Naive thymus-derived CD8-positive, alpha-beta T cell (primary cell): ENCODE measurements at places on chromosomes 5 and 9. TPM values are rescaled to one million over a fixed set of nuclear protein-coding genes. Genes with fewer than 3 reads are reported as not detected.

Gene PLPP6
- 22.5 TPM for total RNA-seq

DNA sequence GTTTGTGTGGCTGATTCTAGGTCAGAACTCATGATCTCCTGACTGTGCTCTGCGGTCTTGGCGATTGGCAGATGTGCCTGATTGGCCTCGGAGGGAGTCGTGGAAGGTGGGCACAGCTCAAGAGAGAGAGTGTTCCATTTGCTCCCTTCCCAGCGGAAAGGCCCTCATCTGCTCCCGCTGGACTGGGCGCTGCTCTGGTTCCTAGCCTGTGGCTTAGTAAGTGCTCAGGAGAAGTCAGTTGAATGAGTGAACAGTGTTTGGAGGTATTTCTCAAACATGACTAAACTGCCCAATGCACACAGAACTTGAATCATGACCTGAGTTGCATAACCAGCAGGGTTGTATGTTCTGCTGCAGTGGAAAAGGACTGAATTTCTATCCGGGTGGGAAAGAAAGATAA lies 120.2 kb upstream of the PITX1 start:
- H3K4me3 ChIP-seq = no peak overlapping the region
- H3K27me3 ChIP-seq = peaks cover 17% of the 10 kb centered on the region

DNA sequence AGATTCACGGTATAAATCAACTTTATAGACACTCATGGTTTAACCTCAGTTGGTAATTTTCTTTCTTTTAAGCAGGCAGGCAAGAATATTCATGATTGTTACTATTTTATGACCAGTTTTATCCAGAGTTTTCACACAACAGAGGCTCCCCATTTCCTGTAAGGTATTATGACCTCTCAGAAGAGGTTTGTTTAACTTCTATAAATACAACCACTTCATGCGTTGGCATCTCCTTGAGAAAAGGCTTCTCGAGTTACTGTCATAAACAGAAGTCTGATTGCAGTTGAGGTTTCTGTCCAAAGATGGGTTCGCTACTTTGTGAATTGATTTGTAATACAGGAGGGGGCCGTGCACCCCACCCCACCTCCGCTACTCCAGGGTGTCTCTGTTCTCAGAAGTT lies 55.3 kb downstream of the ENTREP1 start:
- H3K36me3 ChIP-seq = no peaks in the 10 kb centered on the region
- no peak overlapping the region for H3K27ac ChIP-seq
- peaks cover 2% of the 10 kb centered on the region for H3K27me3 ChIP-seq
- DNase-seq = no peak
- H3K4me1 ChIP-seq = no peaks in the 10 kb centered on the region

DNA sequence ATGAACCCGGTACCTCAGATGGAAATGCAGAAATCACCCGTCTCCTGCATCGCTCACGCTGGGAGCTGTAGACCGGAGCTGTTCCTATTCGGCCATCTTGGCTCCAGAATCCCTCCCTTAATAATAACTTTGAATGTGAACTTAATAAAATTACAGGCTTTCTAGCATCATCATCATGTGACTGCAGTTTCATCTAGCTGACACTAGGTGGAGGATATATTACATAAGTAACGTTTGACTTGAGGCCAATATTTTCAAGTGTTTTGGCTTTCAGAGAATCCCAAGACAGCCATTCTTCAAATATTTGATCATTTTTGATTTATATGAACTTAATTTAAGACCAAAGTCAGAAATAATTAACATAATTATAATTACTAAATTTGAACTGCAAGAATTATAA lies 474.9 kb upstream of the CDH10 start:
- H3K36me3 ChIP-seq = no peaks in the 10 kb centered on the region
- no peaks in the 10 kb centered on the region for H3K27me3 ChIP-seq

GRCh38 chr9:88995200-88995577 lies 3.9 kb downstream of the S1PR3 start:
- peaks cover 19% of the 10 kb centered on the region for H3K27me3 ChIP-seq
- peaks cover 11% of the 10 kb centered on the region for H3K4me1 ChIP-seq
- no peak overlapping the region for H3K27ac ChIP-seq
- no peaks in the 10 kb centered on the region for H3K36me3 ChIP-seq
- no peak for DNase-seq
